ENCODE measurements at places on chromosomes 11 and 22.

DNA sequence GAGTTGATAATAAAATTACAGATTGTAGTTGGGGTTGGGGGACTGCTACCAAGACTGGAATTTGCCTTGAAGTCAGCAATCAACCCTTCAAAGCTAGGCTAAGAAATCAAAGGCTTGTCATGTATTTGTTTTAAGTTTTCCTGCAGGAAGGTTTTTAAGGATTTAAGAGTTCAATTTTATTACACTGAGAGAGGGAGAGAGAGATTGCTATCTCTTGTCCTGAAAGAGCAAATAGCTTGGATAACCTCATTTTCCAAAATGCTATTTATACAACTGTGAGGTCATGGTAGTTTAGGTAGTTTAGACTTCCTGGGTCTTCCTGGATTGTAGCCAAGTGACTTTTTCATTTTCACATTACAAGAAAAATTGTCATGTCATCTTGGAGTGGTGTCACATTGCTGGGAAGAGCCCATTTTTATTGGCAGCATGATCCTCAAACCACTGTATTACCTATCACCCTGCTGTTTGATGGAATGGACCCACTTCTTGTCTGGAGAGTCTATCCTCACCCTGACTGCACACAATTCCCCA is 10.1 kb upstream of the PRSS23 start:
- no peak for DNase-seq

- no peak for DNase-seq
These were observed 29.3 kb upstream of the PPP2R1B start for GRCh38 chr11:111795334-111795985.

- DNase-seq = no peak
These were observed 295.0 kb downstream of the DDX10 start for GRCh38 chr11:108959874-108960273.

GRCh38 chr11:117833401-117833891 is 8.9 kb upstream of the FXYD2 start:
- DNase-seq = no peak

DNA sequence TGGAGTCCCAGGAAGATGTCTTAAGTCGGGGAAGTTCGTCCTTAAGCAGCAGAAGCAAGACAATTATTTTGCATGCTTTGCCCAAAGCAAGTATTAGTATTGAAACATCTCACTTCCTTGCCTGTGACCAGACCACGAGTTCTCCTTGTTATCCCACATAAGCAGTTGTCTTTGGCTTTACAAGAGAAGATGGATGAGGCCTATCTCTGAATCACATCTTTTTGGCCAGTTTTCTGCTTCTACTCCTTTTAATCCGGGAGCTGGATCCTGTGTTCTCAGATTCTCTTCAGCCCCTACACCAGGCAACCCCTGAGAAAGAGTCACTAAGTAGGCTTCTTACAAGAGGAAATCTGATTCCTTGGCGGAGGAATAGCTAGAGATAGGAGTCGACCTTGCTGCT is 2.1 kb downstream of the SYT9 start:
- DNase-seq = no peak

DNA sequence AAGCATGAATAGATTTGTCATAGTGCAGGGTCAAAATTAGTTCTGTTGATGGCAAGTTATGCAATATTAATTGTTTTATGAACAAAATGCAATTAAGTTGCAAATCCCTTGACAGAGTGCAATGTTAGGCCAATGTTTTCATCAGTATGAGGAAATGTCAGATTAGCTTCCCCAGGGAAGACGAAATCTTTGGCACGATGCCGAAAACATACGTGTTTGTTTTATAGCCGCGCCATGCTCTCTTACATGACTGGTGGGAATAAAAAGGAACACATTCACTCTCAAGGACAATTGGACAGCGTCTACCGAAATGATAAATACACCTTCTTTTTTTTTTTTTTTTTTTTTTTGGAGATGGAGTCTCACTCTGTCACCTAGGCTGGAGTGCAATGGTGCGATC is 27.0 kb downstream of the MFNG start:
- no peak for DNase-seq

DNA sequence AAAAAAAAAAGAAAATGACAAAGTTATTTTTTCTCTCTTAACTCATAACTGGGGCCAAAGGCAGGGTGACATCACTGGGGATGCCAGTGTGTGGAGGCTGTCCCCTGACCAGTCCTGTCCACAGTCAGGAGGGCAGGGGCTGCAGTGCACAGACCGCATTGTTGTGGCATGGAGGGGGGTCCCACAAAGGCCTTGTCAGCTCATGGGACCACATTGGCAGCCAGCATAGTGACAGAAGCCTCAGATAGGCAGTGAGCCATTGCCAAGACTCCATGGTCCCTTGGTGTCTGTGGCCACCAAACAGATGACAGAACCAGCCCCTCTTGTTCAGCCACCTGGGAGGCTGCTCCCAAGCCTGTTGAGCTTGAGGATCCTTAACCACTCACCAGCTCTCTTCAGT is 4.1 kb downstream of the TMEM80 start:
- no peak for DNase-seq

- DNase-seq = peak; percentile 75
These were observed 422 bp downstream of the GLB1L2 start for GRCh38 chr11:134332189-134332631.

- no peak for DNase-seq
These were observed 73.3 kb downstream of the TRMU start for GRCh38 chr22:46408568-46409506.

DNA sequence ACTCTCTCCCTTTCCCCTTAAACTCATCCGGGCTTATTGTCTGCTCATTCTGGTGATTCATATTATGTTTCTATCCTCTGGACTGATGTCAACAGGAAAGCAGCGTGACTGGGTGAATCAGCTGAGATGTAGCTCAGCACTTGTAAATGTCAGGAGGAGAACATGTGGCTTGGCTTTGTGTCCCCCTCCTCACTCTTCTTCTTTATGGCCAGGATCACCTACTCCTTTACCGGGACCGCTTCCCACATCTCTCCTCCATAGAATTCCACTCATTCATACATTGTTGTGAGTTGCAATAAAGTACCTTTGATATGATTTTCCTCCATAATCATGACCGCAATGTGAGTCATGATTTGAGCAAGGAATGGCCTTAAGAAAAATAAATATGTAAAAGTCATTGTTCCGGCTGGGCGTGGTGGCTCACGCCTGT is 15.8 kb upstream of the SYN3 start:
- no peak for DNase-seq

GRCh38 chr11:47106798-47107411 is 69.8 kb downstream of the ARFGAP2 start:
- no peak for DNase-seq

- peak; percentile 96 for DNase-seq
These were observed 44.5 kb downstream of the FEZ1 start for GRCh38 chr11:125451400-125452124.

DNA sequence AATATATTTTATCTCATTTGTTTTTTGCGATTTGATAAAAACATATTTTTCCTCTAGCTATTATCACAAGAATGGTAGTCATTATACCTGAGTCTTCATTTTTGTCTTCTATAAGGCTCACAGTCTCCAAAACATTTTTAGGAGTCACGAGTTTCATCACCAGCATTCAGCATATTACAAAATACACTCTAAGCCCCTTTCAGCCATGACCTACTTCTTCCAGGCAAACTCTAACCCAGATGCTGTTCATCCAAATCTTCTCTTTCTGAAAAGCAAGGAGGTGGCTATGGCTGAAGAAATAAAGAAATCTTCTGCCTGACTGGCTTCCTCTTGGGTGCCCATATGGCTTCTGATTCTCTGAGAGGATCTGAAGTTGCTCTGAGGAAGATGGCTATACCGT is 35.7 kb upstream of the USP47 start:
- no peak for DNase-seq

- no peak for DNase-seq
These were observed 27.5 kb upstream of the FTH1 start for GRCh38 chr11:61994981-61995380.

- no peak for DNase-seq
These were observed 109.1 kb upstream of the TIMP3 start for GRCh38 chr22:32692371-32692770.

DNA sequence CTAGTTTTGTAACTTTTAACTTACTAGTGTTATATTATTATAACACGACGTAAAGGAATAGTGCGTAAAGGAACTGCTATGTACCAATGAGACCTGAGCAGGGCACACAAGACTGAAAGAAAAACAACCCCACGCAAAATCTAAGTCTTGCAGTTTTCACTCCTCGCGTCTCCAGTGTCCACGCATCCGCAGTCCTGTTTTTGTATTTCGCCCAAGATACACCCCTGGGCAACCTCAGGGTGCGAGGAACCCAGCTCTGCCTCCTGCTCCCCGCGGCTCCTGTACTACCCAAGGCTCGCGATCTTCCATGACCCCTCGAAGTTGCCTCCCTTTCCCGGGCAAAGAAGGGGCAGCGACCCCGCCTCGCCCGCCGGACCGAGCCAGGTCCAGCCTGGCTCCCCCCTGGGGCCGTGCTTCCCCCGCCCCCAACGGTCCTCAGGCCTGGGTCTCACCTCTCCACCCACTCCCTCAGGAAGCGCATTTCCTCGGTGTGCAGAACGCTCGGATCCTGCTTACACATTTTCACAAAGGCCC is 393 bp downstream of the ST13 start:
- DNase-seq = peak; percentile 67

- DNase-seq = no peak
These were observed 79.3 kb downstream of the CTTN start for GRCh38 chr11:70477609-70478008.
